ENCODE measurements at places on chromosomes 16 and 17. TPM values are rescaled to one million over a fixed set of nuclear protein-coding genes. Genes with fewer than 3 reads are reported as not detected.

GRCh38 chr17:5893741-5894140 lies 176.4 kb upstream of the WSCD1 start:
- no peaks in the 10 kb centered on the region for H3K36me3 ChIP-seq
- H3K27ac ChIP-seq: no peak overlapping the region
- DNase-seq: no peak
- no peaks in the 10 kb centered on the region for H3K27me3 ChIP-seq
- no peaks in the 10 kb centered on the region for H3K4me1 ChIP-seq
- no peak overlapping the region for H3K4me3 ChIP-seq

- DNase-seq: no peak
- no peak overlapping the region for H3K4me3 ChIP-seq
- no peaks in the 10 kb centered on the region for H3K4me1 ChIP-seq
- H3K27ac ChIP-seq: no peak overlapping the region
- H3K36me3 ChIP-seq: no peaks in the 10 kb centered on the region
Measured at GRCh38 chr17:73101031-73101430, 8.5 kb upstream of the SLC39A11 start.

The RNF135 gene
- total RNA-seq: 8.2 TPM

DNA sequence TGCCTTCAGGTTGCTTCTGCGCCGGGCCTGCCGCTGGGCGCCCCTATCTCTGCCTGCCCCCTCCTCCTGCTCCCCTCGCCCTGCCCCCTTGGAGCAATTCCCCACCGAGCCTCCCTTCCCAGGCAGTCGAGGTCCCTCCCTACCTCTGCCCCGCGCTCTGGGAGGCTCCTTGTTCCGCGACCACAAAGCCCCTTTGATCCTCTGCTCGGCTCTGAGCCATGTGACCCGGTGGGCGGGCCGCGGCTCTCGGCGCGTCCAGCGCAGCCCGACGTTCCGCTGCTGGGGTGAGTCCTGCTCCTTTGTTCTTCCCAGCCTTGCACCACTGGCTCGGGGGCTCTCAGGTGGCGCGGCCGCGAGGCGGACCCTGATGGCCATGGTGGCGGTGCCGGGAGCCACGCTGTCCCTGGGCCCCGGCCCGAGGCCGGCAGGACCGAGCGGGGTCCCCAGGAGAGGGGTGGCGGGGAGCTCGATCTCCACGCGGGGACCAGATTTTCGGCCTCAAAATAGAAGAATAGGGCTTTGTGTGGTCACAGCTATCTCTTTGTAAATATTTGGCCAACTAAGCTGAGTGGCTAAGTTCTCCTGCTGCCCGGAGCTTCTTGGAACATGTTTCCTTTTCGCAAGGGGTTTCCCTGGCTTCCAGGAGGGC lies 310.6 kb downstream of the SEC14L1 start:
- DNase-seq: peak; percentile 71
- no peaks in the 10 kb centered on the region for H3K36me3 ChIP-seq
- peaks cover 4% of the 10 kb centered on the region for H3K4me1 ChIP-seq

DNA sequence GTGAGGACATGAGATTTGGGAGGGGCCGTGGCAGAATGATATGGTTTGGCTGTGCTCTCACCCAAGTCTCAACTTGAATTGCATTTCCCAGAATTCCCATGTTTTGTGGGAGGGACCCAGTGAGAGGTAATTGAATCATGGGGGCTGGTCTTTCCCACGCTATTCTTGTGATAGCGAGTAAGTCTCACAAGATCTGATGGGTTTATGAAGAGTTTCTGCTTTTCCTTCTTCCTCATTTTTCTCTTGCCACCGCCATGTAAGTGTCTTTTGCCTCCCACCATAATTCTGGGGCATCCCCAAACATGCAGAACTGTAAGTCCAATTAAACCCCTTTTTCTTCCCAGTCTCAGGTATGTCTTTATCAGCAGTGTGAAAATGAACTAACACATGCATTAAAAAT lies 40.6 kb downstream of the CCT6B start:
- DNase-seq: no peak
- no peaks in the 10 kb centered on the region for H3K27me3 ChIP-seq
- no peaks in the 10 kb centered on the region for H3K36me3 ChIP-seq
- H3K4me1 ChIP-seq: no peaks in the 10 kb centered on the region
- no peak overlapping the region for H3K4me3 ChIP-seq

- no peak overlapping the region for H3K4me3 ChIP-seq
- no peaks in the 10 kb centered on the region for H3K36me3 ChIP-seq
- H3K27ac ChIP-seq: no peak overlapping the region
- no peaks in the 10 kb centered on the region for H3K4me1 ChIP-seq
- no peaks in the 10 kb centered on the region for H3K27me3 ChIP-seq
- DNase-seq: no peak
Measured at GRCh38 chr16:76241755-76242154, 35.4 kb upstream of the CNTNAP4 start.

The KRTAP2-1 gene
- not detected for total RNA-seq

DNA sequence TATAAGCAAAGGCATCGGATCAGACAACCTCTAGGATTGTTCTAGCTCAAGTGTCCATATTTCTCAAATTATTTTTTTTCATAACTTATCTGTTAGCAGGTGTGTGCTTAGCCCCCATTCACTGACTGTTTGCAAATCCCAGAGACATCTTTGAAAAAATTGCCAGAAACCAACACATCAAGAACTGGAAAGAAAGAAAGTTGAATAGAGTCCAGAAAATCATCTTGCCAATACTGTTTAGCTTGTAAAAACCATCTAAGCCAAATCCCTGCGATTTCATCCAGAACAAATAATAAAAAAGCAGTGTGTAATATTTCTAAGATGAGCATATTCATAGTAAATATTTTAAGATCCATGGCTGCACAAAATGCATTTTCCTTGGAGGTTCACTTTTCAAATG lies 64.5 kb downstream of the WSCD1 start:
- no peak for DNase-seq
- H3K27me3 ChIP-seq: no peaks in the 10 kb centered on the region

- no peak overlapping the region for H3K27ac ChIP-seq
- no peaks in the 10 kb centered on the region for H3K27me3 ChIP-seq
- H3K36me3 ChIP-seq: no peaks in the 10 kb centered on the region
- no peaks in the 10 kb centered on the region for H3K4me1 ChIP-seq
Measured at GRCh38 chr17:80843741-80844156, 147.9 kb upstream of the CHMP6 start.

The PRR29 gene
- total RNA-seq: 0.14 TPM

DNA sequence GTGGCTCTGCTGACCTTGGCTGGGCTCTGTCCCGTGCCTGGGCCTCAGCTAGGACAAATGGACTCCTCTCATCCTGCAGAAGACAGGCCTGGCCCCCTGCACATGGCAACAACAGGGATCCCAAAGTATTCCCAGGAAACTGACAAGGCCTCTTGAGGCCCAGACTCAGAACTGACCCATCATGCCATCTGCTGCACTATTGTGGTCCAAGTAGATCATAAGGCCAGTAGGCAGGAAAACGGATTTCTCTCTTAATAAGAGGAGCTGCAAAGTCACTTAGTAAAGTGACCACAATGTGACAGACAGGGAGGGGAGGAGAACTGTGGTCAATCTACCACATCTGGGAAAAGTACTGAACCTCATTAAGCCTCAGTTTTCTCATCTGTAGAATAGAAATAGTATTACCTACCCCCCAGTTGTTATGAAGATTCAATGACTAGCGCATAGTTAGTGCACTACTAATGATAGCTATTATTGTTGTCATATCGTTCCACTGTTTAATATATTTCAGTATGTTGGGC lies 62.1 kb upstream of the TNRC6A start:
- DNase-seq: no peak
- no peaks in the 10 kb centered on the region for H3K27me3 ChIP-seq
- H3K27ac ChIP-seq: no peak overlapping the region
- no peaks in the 10 kb centered on the region for H3K4me1 ChIP-seq
- no peaks in the 10 kb centered on the region for H3K36me3 ChIP-seq
- H3K4me3 ChIP-seq: no peak overlapping the region

DNA sequence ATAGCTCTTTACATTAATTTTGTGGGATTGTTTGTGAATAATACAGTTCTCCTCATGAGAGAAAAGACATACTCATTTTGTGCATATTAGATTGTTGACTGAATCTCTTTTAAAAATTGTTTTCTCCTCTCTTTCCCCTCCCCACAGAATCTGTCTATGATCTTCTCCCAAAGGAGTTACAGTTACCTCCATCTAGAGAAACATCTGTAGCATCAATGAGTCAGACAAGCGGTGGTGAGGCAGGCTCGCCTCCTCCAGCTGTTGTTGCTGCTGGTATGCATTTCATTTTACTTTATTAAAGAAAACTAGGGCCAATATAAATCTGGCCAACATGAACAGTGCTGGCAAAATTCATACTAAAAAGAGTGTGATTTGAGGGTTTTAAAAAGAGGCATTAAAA lies 60.5 kb downstream of the NFAT5 start:
- H3K4me3 ChIP-seq: no peak overlapping the region
- no peaks in the 10 kb centered on the region for H3K27me3 ChIP-seq
- H3K27ac ChIP-seq: no peak overlapping the region
- no peak for DNase-seq
- H3K4me1 ChIP-seq: no peaks in the 10 kb centered on the region

- no peaks in the 10 kb centered on the region for H3K27me3 ChIP-seq
- H3K27ac ChIP-seq: peak within 1 kb of the TSS; percentile 29
- peaks cover 4% of the 10 kb centered on the region for H3K4me1 ChIP-seq
- peak within 1 kb of the TSS; percentile 73 for H3K4me3 ChIP-seq
Measured at GRCh38 chr17:38674749-38675615, at the start of gene EPOP. TSS of gene EPOP (minus strand) at chr17:38674957. CDS start at chr17:38674495, 462 bp downstream.
